ENCODE measurements at places on chromosomes 12 and 14. TPM values are rescaled to one million over a fixed set of nuclear protein-coding genes. Genes with fewer than 3 reads are reported as not detected.

The POU6F1 gene
- total RNA-seq, result 5.8 TPM

The TMEM229B gene
- total RNA-seq, result 1.5 TPM

- DNase-seq, result no peak
Measured at GRCh38 chr12:1839464-1839863, 19.1 kb downstream of the LRTM2 start.

DNA sequence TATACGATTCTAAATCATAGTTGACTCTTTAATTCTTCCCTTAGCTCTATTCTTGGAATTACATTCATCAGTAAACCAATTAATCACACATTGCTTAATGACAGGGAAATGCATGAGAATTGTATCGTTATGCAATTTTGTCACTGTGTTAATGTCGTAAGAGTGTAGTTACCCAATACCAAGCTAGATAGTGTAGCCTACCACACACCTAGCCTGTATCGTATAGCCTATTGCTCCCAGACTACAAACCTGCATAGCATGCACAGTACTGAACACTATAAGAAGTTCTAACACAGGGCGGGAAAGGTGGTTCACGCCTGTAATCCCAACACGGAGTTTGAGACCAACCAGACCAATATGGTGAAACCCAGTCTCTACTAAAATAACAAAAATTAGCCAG is 24.7 kb downstream of the HNRNPC start:
- no peak for DNase-seq

DNA sequence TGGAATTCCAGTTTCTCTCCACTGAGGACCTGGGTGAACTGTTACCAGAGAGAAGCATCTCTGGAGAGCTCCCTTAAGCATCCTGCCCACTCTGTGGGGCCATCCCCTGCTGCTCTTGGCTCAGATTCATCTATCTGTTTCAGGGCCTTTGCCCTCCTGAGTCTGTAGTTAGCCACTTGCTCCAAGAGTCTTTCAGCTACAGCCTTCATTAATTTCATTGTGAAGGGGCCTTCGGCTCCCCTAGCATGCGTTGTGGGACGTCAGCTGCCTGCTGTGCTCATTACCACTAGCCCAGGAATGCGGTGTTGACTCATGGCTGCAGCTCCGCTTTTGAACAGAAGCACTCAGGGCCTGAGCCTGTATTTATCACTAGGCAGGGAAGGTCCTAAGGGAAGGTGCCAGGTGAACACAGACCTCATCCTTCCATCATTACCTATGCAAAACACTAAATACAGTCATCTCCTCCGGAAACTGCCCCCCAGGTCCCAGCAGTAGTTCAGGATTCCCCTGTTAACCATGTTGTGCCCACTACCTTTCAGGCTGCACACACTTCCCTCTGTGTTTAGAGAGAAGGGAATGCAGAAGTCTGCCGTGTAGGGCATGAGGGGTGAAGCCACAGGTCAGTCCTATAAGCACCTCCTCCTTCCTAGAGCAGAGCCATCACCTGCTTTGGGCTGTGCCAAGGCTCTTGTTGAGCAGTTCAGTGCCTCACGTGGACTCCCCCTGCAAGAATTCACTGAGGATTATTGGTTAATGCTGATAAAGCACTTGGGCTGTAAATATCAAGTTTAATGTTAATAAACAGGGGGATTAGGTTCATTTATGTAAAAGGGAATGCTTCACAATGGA is 191.4 kb downstream of the CACNA1C start:
- DNase-seq, result no peak

DNA sequence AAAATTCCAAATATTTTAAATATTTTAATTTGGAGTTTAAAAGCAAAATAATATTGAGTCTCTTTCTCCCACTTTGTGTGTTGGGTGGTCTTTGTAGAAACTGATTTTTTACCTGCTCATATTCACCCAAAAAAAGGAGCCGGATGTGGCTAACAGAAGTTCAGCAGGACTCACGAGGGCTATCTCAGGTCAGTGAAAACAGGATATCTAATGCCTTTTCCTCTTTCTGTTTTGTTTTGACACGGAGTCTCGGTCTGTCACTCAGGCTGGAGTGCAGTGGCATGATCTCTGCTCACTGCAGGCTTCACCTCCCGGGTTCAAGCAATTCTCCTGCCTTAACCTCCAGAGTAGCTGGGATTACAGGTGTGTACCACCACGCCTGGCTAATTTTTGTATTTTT is 30.8 kb downstream of the COA8 start:
- no peak for DNase-seq

GRCh38 chr12:52802442-52802841 is 6.5 kb upstream of the KRT3 start:
- no peak for DNase-seq

DNA sequence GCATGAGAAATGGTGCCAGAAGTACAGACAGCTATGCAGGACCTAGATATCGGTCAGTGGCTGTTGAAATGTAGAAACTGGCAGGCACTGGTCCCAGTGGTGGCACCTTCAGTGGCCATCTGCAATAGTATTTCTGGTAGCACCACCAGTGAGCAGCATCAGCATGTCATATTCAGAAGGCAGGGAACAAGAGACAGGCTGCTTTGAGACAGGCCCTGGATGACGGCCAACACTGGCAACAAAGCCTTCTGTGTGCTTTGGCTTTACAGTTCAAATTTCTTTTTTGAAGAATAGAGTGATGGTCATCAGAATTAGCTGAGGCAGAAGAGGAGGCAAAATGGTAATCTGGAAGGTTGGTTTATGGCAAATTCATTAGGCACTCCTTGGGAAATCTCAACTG is 273.4 kb upstream of the SLC16A7 start:
- no peak for DNase-seq

All from left cardiac atrium (tissue), 4 donors.